ENCODE measurements at places on chromosomes 2 and 18.

GRCh38 chr2:55165626-55166025, 66.5 kb downstream of the CLHC1 start:
- no peak for DNase-seq

DNA sequence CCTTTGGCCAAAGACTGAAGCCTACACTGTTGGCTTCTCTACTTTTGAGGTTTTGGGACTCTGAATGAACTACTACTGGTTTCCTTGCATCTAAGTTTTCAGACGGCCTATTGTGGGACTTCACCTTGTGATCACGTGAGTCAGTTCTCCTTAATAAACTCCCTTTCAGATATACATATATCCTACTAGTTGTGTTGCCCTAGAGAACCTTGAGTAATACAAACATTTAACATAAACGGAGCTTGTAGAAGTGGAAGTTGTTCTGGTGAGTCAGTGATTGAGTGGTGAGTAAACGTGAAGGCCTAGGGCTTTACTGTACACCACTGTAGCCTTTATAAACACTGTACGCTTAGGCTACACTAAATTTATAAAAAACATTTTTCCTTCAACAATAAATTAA, 107.2 kb upstream of the CDH2 start:
- DNase-seq = no peak

GRCh38 chr2:7857904-7858303, 824.0 kb upstream of the ID2 start:
- no peak for DNase-seq

- DNase-seq = no peak
Measured at GRCh38 chr2:215793747-215794595, 219.4 kb downstream of the MREG start.

DNA sequence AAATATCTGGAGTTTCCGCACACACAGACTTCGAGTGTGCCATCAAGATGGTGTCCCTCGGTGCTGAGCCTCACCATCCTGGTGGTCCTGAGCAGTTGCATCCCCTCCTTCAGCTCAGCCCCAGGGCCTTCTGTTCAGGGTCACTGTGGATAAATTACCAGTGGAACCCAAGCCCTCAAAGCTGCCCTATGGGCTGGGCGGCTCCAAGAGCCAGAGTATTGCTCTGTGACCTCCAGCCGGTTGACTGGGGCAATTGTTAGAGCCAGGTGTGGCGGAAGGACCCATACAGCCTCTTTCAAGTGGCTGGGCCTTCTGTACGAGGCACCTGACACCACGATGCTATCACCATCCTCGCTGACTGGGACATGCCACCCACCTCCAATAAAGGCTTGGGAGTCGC, 215.5 kb downstream of the GBX2 start:
- DNase-seq = no peak

- no peak for DNase-seq
Measured at GRCh38 chr2:117057016-117057415, 757.5 kb upstream of the DDX18 start.

GRCh38 chr18:75607701-75608100, 180.2 kb upstream of the SMIM21 start:
- DNase-seq = no peak

GRCh38 chr2:6524691-6525474, 340.8 kb downstream of the CMPK2 start:
- DNase-seq = peak; percentile 66

- no peak for DNase-seq
Measured at GRCh38 chr2:238418196-238418998, 8.3 kb upstream of the ASB1 start.

DNA sequence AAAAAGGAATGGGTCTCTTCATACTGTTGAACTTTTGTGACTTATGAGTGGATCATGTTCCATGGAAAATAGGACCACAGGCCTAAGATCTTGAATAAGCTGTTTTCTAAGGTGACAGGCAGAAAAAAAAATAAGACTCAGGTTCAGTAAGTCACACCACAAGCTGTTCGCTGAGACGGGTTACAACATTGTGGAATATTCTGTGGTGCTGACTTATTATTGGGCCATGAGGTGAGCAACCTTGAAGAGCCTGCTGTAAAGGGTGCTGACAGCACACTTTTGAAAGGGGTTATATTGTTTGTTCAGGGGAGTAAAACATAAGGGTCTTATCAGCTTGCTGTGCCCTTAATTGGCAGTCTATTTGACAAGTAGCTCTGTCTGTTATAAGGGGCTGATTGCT, 439.8 kb upstream of the SLC14A2 start:
- no peak for DNase-seq

DNA sequence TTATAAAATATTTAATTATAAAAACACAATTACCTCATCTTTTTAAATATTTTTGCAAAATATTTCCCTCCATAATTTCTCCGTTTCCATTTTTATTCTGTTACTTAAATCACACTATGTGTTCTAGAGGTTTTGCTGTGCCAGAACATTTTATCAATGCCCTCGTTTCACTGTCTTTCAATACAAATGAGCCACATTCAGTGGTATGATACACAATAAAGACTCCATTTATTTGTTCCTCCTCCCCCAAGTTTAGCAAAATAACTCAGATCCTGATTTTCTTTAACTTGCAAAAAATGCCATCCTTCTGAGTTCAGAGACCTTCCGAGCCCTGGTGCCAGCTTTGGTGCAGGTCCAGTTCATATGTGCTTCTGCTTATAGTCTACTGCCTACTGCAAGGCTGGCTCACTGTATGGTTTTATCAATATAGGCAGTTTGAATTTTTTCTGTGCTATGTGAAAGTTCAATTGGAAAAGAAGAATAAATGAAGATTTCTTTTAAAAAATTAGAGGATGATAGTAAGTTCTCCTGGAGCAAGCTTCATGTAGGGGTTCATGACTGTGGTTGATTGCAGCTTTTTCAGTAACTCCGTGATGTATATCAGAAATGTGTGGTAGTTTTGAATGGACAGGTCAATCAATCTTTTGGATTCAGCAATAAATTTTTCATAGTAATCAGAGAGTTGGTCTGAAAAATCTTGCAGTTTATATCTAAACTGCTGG, 42.5 kb downstream of the APOB start:
- no peak for DNase-seq

DNA sequence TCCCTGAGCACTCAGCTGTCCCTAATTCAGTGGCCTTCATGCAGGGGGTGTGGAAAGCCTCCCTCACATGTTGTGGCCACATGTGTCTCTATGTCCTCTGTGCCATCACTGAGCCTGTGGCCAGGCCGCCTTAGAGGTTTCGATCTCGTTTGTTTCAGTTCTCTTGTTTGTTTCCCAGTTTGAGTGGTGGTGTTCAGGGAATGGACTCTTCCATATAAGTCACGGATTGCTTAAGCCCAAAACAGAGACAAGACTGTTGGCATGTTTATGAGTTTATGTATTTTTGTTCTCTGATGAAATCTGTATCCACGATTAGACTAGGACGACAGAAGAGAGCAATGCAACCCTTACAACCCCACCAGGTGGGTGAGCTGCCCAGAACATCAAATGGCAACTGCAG, 134.5 kb downstream of the CCBE1 start:
- DNase-seq = no peak

DNA sequence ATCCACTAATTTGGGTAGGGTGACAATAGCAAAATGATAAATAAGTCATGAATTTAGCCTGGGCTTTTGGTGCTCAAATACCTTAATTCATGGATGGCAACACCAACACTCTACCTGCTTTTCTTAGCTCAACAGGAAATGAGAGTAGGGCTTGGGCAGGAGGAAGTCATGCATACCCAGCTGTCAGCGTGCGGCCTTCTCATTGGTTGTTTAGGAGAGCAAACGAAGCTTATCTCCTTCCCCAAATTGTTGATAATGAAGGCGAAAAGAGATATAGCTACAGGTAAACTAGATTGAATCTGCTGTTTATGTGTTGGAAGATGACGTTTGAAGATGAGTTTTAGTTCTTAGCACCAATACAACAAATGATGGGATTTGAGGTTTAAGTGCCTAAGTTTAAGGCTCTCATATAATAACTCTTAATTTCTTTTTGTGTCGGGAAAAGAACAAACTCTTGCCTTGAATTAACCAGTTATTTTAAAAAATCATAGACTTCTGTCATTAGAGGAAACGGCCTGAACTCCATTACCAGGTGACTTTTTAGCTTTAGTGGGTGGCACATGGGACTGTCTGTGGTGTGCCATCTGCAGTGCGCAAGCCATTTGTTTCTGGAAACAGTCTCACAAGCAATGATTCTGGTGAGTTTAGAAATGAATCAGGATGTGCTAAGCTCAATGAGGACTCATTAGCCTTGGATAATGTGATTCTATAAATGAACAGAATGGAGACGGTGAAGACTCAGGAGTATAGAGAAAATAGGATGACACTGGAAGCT, 19.8 kb downstream of the MAP4K4 start:
- no peak for DNase-seq

GRCh38 chr2:167258712-167259111, 370.4 kb downstream of the XIRP2 start:
- no peak for DNase-seq

- DNase-seq = no peak
Measured at GRCh38 chr2:232515639-232516038, 4.5 kb upstream of the PRSS56 start.

DNA sequence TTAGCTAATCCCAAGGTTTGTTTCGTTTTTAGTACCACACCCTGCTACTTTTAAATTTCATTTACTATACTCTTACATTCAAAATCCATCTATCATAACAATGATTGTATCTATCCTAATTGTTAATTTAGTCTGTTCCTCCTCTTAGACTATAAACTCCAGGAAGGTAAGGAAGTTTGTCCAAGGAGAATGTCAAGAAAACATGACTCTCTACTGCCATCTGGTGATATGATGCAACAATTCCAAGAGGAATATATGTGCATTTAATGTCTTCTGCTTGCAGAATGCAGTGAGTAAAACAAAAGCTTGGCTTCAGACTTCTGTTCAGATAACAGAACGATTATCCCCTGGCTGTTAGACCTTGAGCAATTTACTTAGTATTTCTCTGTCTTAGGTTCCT, 1267.1 kb downstream of the LRP1B start:
- peak; percentile 19 for DNase-seq
